ENCODE measurements at places on chromosomes 7 and 10.

DNA sequence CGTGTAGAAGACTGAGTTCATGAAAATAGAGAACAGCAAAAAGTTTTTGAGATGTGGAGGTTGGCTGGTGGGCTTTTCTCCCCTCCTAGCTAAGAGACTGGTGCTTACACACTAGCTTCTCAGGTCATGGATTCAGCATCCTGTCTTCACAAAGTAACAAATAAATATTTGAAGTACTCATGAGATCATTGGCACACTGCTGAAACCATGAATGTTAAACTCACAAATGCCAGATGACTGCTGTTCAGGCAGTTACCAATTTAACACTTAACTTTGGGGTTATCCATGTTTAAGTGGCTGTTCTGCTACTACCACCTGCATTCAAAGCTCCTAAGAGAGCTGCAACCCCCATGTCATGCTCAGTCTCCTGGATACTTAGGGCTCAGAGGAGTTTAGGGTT is 119.0 kb upstream of the BET1 start:
- DNase-seq: no peak

- no peak for DNase-seq
These were observed 9.3 kb downstream of the CDC14C start for GRCh38 chr7:48933549-48934085.

DNA sequence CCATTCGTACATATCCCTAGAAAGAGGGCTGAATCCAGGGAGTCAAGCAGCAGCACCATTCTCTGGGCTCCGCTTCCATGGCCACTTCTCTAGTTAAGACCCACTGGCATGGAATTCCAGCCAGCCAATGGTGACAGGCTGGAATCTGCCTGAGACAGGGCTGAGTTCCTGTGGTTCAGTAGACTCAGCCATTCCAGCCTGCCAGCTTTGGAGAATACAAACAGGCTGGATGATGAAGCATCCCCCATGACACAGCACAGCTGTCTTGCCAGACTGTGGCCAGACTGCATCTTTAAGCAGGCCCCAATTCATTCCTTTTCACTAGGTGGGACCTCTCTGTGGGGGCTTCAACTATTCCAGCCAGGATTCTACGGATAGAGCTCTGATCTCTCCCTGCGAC is 329.6 kb downstream of the XPNPEP1 start:
- no peak for DNase-seq

- DNase-seq: no peak
These were observed 378.9 kb upstream of the AUTS2 start for GRCh38 chr7:69219381-69219780.

GRCh38 chr7:119664601-119665000 is 608.4 kb upstream of the KCND2 start:
- DNase-seq: no peak

DNA sequence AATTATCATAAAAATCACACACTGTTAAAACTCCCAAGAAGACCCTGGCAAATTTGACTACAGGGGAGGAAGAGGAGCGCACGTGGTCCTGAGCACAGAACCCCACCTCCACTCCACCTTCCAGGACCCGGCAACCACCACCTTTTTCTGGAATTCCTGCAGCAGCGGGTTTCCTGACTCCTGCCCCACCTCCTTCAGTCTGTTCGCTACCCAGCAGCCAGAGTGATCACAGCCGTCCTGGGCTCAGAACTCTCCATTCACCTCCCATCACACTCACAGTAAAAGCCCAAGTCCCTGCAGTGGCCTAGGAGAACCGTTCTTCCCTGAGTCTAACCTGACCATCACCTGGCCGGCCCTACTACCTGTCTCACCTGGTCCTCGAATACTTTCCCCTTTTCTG is 107.4 kb upstream of the FAM204A start:
- DNase-seq: no peak

GRCh38 chr7:111485701-111486380 is 76.5 kb downstream of the IMMP2L start:
- no peak for DNase-seq

GRCh38 chr7:91940572-91941341 is at the start of gene AKAP9:
AKAP9 (plus strand) TSS chr7:91940862; CDS start chr7:91941100, 238 bp downstream.
- peak; percentile 93 for DNase-seq

- DNase-seq: no peak
These were observed 36.6 kb downstream of the AP3M1 start for GRCh38 chr10:74114041-74114448.

DNA sequence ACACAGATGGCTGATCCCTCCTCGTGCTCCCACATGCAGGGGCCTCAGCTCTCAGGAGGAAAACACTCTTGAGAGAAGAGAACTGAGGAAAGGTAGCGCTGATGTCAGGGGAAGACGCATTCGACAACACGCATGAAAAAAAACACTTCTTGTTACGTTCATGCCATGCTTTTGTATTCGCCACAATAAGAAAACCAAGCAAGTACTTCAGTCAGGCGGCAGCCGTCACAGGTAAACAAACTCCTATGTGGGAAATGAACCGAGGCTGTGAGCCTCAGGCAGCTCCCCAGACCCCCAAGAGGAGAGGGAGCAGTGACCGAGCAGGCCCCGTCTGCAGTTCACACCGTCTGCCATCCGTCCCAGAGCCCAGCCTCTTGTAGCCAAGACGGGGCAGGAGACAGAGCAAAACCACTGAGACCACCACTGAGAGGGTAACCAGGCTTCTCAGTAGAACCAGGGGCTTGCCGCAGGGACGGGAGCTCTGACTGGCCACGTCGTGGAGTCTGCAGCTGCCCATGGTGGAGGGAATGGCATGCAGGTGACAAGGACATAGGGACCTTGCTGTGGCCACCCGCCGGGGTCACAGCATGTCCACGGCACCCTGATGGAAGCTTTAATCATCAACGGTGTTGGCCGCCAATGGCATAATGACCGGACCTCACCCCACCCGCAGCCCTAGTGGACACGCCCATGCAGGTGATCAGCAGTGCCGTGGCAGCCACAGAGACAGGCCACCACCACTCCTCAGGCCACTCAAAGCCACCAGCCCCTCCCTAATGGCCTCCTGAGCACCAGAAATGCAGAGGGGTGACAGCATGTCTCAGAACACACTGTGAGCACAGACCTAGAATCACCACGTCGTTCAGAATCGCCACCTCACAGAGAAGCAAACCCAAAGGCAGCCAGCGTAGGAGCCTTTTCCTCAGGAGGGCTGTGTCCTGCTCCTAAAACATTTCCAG is 304.3 kb downstream of the PTPRN2 start:
- no peak for DNase-seq

Data from right kidney (tissue), 9 donors.